Lung (tissue), 17 donors: ENCODE measurements at places on chromosomes 4 and X.

- no peak overlapping the region for H3K4me3 ChIP-seq
- no peak overlapping the region for H3K27ac ChIP-seq
- peaks cover 15% of the 10 kb centered on the region for H3K36me3 ChIP-seq
- no peak for DNase-seq
- H3K27me3 ChIP-seq, result no peaks in the 10 kb centered on the region
Measured at GRCh38 chr4:85979276-85979675, 380.6 kb downstream of the MAPK10 start.

GRCh38 chr4:129453524-129454200, 357.7 kb downstream of the C4orf33 start:
- H3K36me3 ChIP-seq, result no peaks in the 10 kb centered on the region
- H3K27me3 ChIP-seq, result no peaks in the 10 kb centered on the region
- H3K4me3 ChIP-seq, result no peak overlapping the region
- H3K4me1 ChIP-seq, result no peaks in the 10 kb centered on the region

DNA sequence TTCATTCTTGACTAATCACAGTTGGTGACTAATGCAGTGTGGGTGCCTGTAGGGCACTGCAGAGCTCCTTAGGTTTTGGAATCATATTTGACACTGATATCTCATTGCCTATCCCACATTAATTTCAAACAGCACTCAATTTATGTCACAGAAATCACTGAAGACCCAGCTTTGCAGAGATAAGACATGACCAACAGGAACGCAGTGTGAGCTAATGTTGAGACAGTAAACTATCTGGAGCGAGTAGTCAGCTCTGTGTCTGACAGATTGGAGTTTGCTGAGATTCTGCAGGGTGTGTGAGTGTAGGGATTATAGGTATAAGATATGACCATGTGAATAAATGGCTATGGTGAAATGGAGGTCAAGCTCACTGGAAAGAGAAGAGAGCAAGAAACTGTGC, 1586.1 kb upstream of the AGA start:
- no peaks in the 10 kb centered on the region for H3K36me3 ChIP-seq
- DNase-seq, result no peak
- no peak overlapping the region for H3K4me3 ChIP-seq
- H3K27ac ChIP-seq, result no peak overlapping the region
- no peaks in the 10 kb centered on the region for H3K4me1 ChIP-seq
- no peaks in the 10 kb centered on the region for H3K27me3 ChIP-seq

GRCh38 chrX:150602296-150602695, 33.9 kb downstream of the MTM1 start:
- H3K36me3 ChIP-seq, result no peaks in the 10 kb centered on the region
- DNase-seq, result no peak
- H3K4me1 ChIP-seq, result no peaks in the 10 kb centered on the region
- H3K4me3 ChIP-seq, result no peak overlapping the region
- no peak overlapping the region for H3K27ac ChIP-seq

DNA sequence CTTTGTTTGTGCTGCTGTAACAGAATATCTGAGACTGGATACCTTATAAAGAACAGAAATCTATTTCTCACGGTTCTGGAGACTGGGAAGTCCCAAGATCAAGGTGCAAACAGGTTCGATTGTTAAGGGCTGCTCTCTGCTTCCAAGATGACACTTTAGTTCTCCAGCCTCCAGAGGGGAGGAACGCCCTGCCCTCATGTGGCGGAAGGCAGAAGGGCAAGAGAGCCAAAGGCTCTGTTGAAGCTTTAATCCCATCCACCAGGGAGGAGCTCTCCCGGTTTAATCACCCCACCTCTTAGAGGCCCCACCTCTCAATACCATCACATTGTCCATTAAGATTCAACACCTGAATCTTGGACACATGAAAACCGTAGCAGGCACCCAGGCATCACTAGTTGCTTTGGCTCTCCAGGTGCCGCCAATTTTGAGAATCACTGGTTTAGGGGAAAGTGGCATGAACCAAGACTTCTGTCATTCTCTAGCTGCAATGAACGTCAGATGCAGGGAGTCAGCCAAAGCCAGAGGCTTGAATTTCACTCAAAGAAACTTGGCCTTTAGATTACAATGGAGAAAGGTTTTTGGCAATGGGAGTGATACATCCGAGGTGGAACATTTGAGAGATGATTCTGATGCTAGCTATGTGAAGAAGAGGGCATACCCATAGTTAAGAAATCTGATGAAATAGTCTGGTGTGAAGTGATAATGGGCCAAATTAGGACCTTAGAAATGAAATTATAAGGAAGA, 15.7 kb downstream of the FHL1 start:
- no peak overlapping the region for H3K4me3 ChIP-seq
- peaks cover 4% of the 10 kb centered on the region for H3K4me1 ChIP-seq
- H3K36me3 ChIP-seq, result no peaks in the 10 kb centered on the region
- H3K27me3 ChIP-seq, result no peaks in the 10 kb centered on the region
- H3K27ac ChIP-seq, result no peak overlapping the region
- DNase-seq, result peak; percentile 29

- H3K4me1 ChIP-seq, result no peaks in the 10 kb centered on the region
- H3K36me3 ChIP-seq, result peaks cover 42% of the 10 kb centered on the region
- H3K27ac ChIP-seq, result no peak overlapping the region
- H3K4me3 ChIP-seq, result no peak overlapping the region
- H3K27me3 ChIP-seq, result no peaks in the 10 kb centered on the region
Measured at GRCh38 chr4:39514888-39515401, 12.3 kb downstream of the UGDH start.

DNA sequence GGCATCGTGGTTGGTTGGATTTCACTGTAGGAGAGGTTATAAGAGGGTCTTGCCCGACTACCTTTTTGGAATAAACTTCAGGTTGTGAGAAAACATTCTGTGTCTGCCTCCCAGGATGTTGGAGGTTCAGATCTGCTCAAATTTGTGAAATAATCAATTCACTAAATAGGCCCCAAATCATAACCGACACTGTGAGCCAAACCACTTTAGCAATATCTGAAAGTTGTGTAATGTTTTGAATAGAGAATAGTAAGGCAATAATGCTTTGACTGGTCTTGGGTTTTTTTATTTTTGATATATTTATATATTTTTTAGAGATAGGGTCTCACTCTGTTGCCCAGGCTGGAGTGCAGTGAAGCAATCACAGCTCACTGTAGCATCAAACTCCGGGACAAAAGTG, 131.2 kb downstream of the GLRA3 start:
- H3K4me3 ChIP-seq, result no peak overlapping the region
- no peaks in the 10 kb centered on the region for H3K36me3 ChIP-seq
- no peak overlapping the region for H3K27ac ChIP-seq
- no peak for DNase-seq
- H3K4me1 ChIP-seq, result no peaks in the 10 kb centered on the region

DNA sequence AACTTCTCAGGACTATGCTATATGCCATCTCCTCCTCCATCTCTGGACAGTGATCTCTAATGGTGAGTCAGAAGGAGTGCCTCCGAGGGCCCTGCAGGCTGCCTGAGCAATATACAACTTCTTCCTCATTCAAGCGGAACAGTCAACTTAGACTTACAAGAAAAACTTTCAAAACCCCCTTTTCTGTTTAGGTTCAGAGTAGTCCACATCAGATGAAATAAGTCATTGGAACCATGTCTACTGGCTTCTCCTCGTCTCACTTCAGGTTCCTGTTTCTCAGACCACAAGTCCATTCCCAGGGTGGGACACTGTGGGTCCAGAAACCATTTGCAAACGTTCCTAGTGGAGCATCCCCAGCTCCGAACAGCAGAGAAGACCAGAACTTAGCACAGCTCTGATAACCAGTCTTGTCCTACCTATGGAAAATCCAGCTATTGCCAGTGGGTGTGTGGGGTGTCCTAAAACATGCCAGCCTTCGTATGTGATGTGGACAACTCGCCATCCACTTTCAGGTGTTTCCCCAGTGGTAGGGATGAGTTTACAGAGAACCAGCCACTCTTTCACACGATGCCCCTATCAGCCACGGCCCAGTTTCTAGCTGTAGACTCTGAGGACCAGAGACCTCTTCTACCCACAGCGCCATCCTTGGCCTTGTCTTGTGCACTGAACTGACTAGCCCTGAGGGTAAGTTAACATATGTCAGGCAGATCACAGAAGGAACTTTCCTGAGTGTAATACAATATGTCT, 32.7 kb upstream of the NKRF start:
- H3K27me3 ChIP-seq, result no peaks in the 10 kb centered on the region
- DNase-seq, result no peak
- H3K4me3 ChIP-seq, result no peak overlapping the region
- no peaks in the 10 kb centered on the region for H3K4me1 ChIP-seq
- no peak overlapping the region for H3K27ac ChIP-seq
- peaks cover 3% of the 10 kb centered on the region for H3K36me3 ChIP-seq

GRCh38 chrX:49162620-49163019, at the start of gene MAGIX:
Gene MAGIX, plus strand, starts transcription at chrX:49162758. Its CDS starts 132 bp downstream, at chrX:49162890.
- no peak for DNase-seq
- H3K27ac ChIP-seq, result peak within 1 kb of the TSS; percentile 89
- H3K36me3 ChIP-seq, result no peaks in the 10 kb centered on the region
- H3K27me3 ChIP-seq, result no peaks in the 10 kb centered on the region
- peak within 1 kb of the TSS; percentile 11 for H3K4me3 ChIP-seq

DNA sequence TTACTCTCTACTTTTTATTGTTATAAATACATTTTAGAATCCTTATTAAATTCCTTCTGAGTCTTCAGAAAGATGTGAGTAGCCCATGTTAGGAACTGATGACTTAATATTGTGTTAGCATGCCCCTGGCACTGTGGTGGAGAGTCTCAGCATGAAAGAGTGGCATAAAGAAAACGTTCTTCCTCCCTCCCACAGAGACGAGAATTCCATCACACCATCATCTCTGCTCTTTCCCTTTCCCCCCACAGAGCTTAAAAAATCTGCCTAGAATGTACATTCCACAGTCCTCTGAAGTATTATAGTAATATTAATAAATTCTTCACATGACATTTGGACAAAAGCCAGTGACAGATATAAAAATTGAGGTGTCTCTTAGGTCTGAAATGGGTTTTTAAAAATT, 117.8 kb upstream of the DKK2 start:
- H3K27ac ChIP-seq, result no peak overlapping the region
- H3K4me1 ChIP-seq, result no peaks in the 10 kb centered on the region
- no peaks in the 10 kb centered on the region for H3K27me3 ChIP-seq
- H3K4me3 ChIP-seq, result no peak overlapping the region
- no peaks in the 10 kb centered on the region for H3K36me3 ChIP-seq

GRCh38 chr4:10421344-10422055, 35.7 kb downstream of the ZNF518B start:
- no peaks in the 10 kb centered on the region for H3K27me3 ChIP-seq
- no peaks in the 10 kb centered on the region for H3K36me3 ChIP-seq
- H3K27ac ChIP-seq, result no peak overlapping the region
- no peak for DNase-seq
- H3K4me3 ChIP-seq, result no peak overlapping the region
- no peaks in the 10 kb centered on the region for H3K4me1 ChIP-seq

DNA sequence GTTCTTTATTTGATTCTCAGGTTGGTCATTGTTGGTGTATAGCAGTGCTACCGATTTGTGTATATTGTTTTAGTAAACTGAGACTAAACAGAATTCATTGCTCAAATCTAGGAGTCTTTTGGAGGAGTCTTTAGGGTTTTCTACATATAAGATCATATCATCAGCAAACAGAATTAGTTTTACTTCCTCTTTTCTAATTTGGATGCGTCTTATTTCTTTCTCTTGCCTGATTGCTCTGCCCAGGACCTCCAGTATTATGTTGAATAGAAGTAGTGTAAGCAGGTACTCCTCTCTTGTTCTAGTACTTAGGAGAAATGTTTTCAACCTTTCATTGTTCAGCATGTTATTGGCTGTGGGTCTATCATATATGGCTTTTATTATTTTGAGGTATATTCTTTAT, 92.6 kb downstream of the IQCM start:
- no peaks in the 10 kb centered on the region for H3K4me1 ChIP-seq
- DNase-seq, result no peak
- H3K4me3 ChIP-seq, result no peak overlapping the region
- H3K36me3 ChIP-seq, result no peaks in the 10 kb centered on the region

DNA sequence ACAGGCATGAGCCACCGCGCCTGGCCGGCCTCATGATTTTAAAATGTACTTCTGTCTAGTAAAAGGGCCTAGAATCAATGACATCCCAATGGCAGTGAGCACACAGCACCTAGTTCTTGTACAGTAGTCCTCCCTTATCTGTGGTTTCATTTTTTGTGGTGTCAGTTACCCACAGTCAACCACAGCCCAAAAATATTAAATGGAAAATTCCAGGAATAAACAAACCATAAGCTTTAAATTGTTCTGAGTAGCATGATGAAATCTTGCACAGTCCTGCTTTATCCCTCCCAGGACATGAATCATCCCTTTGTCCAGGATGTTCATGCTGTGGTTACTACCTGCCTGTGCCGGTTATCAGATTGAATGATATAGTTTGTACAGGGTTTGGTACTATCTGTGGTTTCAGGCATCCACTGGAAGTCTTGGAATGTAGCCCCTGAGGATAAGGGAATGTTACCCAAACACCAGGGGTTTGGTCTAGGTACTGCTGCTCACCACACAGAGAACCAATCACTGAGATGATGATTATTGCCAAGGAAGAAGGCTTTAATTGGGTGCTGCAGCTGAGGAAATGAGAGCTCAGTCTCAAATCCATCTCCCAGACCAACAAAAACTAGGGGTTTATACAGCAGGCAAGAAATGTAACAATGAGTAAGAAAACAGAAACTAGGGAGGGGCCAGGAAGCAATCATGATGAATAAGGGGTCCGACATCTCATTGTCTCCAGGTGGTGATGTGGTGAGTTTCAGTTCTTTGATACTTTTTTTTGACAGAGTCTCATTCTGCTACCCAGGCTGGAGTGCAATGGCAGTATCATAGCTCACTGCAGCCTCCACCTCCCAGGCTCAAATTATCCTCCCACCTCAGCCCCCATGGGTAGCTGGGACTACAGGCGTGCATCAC, 16.2 kb upstream of the FHL1 start:
- no peak overlapping the region for H3K4me3 ChIP-seq
- H3K36me3 ChIP-seq, result no peaks in the 10 kb centered on the region
- H3K27ac ChIP-seq, result peak overlapping the region; percentile 50
- H3K27me3 ChIP-seq, result peaks cover 1% of the 10 kb centered on the region
- H3K4me1 ChIP-seq, result no peaks in the 10 kb centered on the region

GRCh38 chr4:113141901-113142346, 92.5 kb downstream of the ANK2 start:
- H3K36me3 ChIP-seq, result no peaks in the 10 kb centered on the region
- H3K27ac ChIP-seq, result no peak overlapping the region
- H3K27me3 ChIP-seq, result no peaks in the 10 kb centered on the region
- DNase-seq, result no peak
- no peak overlapping the region for H3K4me3 ChIP-seq

- no peak overlapping the region for H3K4me3 ChIP-seq
- no peaks in the 10 kb centered on the region for H3K4me1 ChIP-seq
- H3K36me3 ChIP-seq, result no peaks in the 10 kb centered on the region
Measured at GRCh38 chrX:106397788-106398538, 213.8 kb upstream of the RADX start.

GRCh38 chrX:97132664-97133415, 249.1 kb downstream of the RPA4 start:
- H3K36me3 ChIP-seq, result no peaks in the 10 kb centered on the region
- peaks cover 6% of the 10 kb centered on the region for H3K27me3 ChIP-seq
- no peaks in the 10 kb centered on the region for H3K4me1 ChIP-seq
- H3K27ac ChIP-seq, result no peak overlapping the region
- no peak overlapping the region for H3K4me3 ChIP-seq
- no peak for DNase-seq

- H3K4me3 ChIP-seq, result no peak overlapping the region
- H3K27ac ChIP-seq, result no peak overlapping the region
- H3K36me3 ChIP-seq, result no peaks in the 10 kb centered on the region
- no peaks in the 10 kb centered on the region for H3K27me3 ChIP-seq
Measured at GRCh38 chr4:114674080-114674479, 75.5 kb downstream of the UGT8 start.

- peaks cover 10% of the 10 kb centered on the region for H3K4me1 ChIP-seq
- H3K27me3 ChIP-seq, result no peaks in the 10 kb centered on the region
- H3K36me3 ChIP-seq, result no peaks in the 10 kb centered on the region
- peak; percentile 26 for DNase-seq
- no peak overlapping the region for H3K27ac ChIP-seq
- no peak overlapping the region for H3K4me3 ChIP-seq
Measured at GRCh38 chr4:153161226-153161963, 42.8 kb upstream of the TRIM2 start.
